ENCODE measurements at places on chromosomes 4 and X.

DNA sequence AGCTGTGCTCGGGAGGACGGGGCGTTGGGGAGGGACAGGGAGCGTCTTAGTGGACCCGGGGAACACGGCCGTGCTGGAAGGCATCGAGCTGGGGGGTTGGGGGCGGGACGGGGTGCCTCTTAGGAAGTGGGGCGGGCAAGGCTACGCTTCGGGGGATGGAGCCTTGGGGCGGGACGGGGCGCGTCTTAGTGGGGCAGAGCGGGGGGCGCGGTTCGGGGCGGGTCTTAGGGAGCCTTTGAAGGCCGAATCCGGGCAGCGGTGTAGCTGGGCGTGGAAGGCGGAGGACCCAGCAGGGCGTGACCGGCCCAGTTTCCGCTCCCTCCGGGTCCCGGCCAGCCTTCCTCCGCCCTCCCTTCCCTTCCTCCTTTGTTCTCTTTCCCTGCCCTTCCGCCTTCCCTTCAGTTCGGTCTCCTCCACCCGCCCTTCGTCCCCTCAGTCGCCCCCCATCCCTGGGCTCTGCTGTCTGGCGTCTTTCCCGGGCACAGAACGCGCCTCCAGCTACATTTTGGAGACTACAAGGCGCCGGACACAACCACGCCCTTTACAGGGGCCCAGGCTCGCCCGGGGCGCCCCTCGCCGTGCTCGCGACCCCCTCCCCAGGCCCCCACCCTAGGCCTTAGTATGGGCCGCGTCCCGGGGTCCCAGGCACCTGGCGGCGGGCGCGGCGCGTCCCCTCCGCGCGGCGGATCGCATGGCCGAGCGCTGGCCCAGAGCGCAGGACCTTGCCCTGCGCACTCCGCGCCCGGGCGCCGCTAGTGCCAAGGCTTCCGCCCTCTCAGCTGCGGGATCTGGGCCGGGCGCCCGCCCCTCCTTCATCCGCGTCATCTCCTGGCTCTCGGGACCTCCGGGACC, at the start of gene ARSD:
ARSD (minus strand) TSS at position 757 of the 852 bp plus-strand sequence; CDS start at position 693, 64 bp downstream.
- no peak for DNase-seq

- no peak for DNase-seq
Observed at GRCh38 chrX:46584736-46585135, 11.2 kb downstream of the CHST7 start.

DNA sequence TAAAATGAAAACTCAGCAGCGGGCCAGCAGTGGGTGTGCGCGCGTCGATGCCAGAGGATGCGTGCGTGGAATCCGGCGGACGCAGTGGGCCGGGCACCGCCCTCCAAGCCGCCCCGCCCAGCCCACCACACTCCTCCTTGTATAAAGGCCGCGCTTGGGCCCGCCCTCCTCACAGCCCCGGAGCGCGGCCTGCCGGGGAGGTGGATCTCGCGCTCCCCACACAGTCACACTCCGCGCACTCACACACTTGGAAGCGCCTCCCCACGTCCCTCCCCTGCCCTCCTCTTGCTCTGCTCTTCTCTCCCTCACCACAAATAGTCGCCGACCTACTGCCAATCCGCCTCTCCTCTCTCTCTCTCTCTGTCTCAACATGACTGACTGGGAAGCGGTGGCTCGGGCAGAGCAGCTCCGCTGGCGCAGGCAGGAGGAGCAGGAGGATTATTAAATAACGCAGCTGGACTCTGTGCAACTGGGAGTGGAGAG, at the start of gene CCSER1:
CCSER1 (plus strand) TSS at position 172 of the 483 bp plus-strand sequence.
- DNase-seq = peak; percentile 39

GRCh38 chr4:71209161-71209560, 129.7 kb upstream of the SLC4A4 start:
- no peak for DNase-seq

DNA sequence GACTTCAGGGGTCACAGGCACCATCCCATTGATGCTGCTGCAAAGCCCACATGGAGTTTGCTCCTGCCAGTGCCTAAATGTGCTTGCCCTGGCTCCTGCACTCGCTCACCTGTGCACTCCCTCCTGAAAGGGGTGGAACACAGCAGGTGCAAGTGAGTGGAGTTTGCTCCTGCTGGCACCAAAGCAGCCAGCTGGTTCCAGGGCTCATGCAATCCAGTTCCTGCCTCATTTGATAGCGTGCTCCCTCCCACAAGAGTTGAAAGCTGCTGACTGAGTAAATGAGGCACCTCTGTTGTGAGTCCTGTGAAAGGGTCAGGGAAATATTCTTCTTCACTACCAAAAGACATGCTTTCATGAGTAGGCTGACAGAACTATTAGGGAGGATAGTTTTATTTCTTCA, 30.5 kb downstream of the CXCL8 start:
- DNase-seq = peak; percentile 77

GRCh38 chrX:125132274-125132673, 187.4 kb upstream of the TEX13C start:
- DNase-seq = no peak

- DNase-seq = peak; percentile 83
Observed at GRCh38 chr4:105551965-105552746, at the start of gene ARHGEF38. Gene ARHGEF38 (plus strand): TSS chr4:105552620. CDS start chr4:105552766, 146 bp downstream.

- DNase-seq = peak; percentile 35
Observed at GRCh38 chrX:123884809-123885408, 25.1 kb downstream of the XIAP start.

DNA sequence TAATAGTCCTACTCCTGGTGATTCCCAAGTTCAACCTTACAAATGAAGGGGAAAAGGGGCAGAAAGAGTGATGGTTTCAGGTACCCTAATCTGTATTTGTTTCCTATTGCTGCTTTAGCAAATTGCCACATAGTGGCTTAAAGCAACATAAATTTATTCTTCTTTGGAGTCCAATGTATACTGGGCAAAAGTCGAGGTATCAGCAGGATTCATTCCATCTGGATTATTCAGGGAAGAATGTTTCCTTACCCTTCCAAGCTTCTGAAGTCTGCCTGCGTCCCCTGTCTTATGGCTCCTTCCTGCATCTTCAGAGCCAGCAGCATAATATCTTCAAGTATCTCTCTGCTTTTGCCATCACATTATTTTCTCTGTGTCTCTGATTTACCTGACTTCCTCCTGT, 10.3 kb upstream of the BST1 start:
- no peak for DNase-seq

DNA sequence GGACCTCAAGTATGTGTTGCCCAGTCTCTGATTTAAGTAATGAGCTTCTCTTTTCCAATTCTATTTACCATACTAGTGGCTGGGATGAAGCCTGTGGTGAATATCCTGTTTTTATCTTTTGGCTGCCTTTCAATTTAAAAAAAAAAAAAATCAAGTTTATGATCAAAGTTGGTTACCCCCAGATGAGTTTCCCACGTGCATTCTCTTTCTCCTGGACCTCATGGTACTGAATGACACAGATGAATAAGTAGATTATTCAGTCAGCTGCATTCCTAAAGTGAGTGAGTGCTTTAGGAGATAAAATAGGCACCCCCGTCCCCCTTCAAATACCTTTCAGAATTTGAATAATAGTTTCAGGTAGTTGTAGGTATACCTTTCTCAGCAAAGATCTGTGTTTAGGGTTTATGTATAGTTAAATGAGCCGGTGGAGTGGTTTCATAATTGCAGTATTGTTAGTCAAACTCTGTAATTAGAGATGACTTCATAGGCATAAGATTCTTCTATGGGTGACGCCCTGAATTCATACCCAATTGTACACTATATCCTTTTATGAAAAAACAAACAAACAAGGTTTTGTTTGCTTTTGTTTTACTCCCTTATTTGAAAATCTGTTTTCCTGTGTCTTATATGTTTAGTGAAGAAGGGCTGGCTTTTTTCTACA, 41.9 kb downstream of the PLS3 start:
- no peak for DNase-seq

- DNase-seq = no peak
Observed at GRCh38 chrX:8897259-8897658, 96.1 kb upstream of the FAM9A start.

DNA sequence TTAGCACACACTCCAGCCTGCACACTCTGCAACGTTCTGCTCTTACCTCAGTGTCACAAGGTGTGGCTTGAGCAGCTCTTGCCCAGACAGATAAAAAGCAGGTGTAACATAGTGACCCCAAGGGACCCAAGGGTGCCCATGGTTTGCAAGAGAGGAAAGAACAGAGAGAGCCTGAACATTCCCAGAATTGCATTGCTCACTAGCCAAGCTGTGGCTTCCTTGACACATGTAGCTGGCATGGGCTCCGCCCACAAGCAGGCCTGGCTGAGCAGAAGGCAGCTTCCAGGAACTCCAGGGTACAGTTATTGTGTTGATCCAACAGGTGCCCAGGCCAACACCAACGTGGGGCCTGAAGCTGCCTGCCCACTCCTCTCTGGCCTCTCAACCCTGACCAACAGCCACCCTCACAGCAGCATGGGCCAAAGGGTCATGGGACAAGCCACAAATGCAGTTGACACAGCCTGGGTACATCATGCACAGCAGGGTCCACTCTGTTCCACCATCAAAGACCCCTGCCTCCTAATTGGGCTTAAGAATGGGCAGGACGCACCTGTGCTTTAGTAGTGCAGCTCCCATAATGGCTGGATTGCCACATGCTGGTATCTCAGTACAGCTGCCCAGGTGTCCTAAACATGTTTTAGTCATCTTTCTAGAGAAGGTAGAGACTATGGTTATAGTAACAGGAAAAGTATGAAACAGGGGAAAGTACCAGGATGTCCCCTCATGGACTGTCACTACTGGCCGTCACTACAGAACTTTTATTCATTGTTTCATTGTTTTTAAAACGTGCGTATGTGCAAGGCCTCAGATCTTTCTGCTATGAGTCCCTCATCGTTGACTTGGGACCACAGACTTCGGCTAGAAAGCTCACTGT, 73.7 kb upstream of the ACSL1 start:
- DNase-seq = no peak

DNA sequence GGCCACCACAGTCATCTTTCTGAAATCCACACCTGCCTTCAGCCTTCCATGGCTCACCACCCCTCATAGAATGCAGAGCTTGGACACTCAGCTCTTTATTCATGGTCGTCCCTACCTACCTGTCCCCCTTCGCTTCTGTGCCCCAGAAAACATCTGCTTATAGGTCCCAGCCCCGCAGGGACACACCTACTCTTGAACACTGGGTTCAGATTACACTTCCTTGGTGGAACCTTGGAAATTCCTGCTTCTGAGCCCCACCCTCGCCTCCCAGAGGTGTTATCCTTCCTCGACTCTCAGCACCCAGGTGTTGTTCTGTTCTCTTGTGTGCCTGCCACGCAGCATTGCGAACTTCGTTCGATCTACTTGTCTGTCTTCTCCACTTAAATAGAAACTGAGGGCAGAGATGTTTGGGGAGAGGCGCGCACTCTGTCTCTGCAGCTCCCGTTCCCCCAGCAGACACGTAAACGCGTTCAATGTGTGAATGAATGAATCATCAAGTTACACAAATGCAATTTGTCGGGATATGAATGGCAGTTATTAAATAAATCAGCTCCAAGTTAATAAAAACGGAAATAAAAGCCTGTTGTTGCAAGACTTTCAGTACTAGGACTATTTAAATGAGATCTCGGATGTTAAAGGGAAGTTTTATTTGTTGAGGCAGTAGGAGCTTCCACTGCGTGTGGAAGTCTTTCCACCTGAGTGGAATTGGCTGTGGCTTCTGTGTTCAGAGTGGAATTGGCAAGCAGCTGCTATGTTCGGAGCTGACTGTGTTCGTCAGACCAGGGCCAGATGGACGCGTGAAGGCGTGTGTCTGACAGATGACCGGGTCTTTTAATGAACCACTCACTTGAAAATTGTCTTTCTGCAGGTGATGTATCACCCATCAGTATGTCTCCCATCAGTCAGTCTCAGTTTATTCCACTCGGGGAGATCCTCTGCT, 95.6 kb downstream of the STOX2 start:
- no peak for DNase-seq

DNA sequence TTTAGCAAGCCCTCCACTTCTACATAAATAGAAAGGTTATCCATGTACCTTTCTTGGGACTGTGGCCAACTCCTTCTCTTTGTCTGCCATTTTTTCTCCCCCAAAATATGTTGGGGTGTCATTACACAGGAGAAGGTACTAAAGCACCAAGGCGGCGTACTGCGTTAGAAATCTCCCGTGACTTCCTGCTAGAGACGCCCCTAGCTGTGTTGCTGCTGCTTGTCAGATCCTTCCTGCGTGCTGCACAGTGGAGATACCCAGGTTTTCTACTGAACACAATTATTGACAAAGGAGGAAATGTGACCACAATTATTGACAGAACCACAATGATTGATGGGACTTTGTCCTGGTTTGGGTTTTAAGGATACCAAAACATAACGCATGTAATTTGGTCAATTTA, 97.7 kb downstream of the EFHC2 start:
- DNase-seq = no peak

DNA sequence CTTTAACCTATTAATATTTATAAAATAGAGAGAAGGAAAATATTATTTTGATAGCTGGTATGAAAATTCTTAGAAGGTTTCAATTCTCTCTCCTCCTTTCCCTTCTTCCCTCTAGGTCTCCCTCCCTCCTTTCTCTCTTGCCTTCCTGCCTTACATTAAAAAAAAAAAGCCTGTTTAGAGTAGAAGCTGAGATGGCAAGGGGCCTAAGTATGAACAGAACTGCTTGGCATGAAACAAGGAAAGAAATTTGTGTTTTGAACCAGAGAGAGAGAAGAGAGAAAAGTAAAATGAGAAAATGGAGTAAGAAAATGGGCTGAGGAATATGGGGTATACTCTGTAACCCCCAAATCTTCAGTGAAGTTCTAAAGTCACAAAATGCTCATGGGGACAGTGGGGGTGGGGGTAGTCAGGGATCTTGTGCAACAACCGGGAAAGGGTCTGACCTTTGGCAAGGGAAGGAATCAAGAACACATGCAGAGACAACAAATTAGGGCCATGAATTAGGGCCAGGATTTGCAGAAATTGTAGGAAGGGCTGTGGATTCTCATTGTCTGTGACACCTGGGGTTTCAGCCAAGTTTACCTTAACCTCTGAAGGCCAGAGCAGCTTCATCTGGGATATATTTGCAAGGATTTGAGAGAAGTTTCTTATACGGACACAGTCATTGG, 30.6 kb downstream of the SUPT20HL2 start:
- no peak for DNase-seq

- DNase-seq = no peak
Observed at GRCh38 chr4:123568936-123569335, 172.3 kb downstream of the SPRY1 start.

GRCh38 chrX:44274096-44274495, 69.4 kb downstream of the EFHC2 start:
- no peak for DNase-seq
